ENCODE measurements at places on chromosomes 12 and 14. TPM values are rescaled to one million over a fixed set of nuclear protein-coding genes. Genes with fewer than 3 reads are reported as not detected.
A peak's percentile ranks its signal among the peaks of the same experiment; 100 is the strongest.

- H3K27ac ChIP-seq: no peak overlapping the region
- no peaks in the 10 kb centered on the region for H3K4me1 ChIP-seq
- no peak overlapping the region for H3K4me3 ChIP-seq
Observed at GRCh38 chr12:88753066-88753465, 172.8 kb upstream of the KITLG start.

GRCh38 chr12:67919406-67919805 lies 69.8 kb upstream of the IFNG-AS1 start:
- H3K4me3 ChIP-seq: no peak overlapping the region
- no peaks in the 10 kb centered on the region for H3K27me3 ChIP-seq
- H3K36me3 ChIP-seq: no peaks in the 10 kb centered on the region
- no peaks in the 10 kb centered on the region for H3K4me1 ChIP-seq

DNA sequence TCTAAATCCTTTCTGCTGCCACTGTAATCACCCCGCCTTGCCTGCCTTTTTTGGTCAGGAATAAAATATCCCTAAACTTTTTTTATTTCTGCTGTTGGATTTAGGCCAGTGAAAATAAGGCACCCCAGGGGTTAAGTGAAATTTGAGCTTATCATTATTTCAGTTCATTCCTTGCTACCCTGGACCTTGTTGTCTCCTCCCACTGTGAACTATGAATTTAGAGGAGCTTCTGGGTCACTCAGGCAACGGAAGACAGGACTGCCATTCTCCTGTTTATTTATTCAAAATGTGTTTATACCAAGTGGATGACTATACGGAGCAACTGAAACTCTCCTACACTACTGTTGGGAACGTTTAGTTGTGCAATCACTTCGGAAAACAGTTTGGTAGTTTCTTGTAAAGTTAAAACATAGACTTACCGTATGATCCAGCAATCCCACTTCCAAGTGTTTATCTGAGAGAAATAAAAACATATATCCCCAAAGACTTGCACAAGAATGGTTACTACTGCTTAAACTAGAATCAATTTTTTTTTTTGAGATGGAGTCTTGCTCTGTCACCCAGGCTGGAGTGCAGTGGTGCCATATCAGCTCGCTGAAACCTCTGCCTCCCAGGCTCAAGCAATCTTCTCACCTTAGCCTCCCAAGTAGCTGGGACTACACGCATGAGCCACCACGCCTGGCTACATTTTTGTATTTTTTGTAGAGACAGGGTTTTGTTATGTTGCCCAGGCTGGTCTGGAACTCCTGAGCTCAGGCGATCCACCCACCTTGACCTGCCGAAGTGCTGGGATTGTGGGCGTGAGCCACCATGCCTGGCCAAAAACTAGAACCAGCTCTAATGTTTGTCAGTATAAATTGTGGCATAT lies 2.3 kb upstream of the TRAFD1 start:
- peaks cover 7% of the 10 kb centered on the region for H3K27me3 ChIP-seq
- DNase-seq: no peak
- peaks cover 24% of the 10 kb centered on the region for H3K4me1 ChIP-seq
- no peak overlapping the region for H3K27ac ChIP-seq

GRCh38 chr12:56995201-56995929 lies 11.0 kb downstream of the ZBTB39 start:
- peaks cover 30% of the 10 kb centered on the region for H3K4me1 ChIP-seq
- H3K4me3 ChIP-seq: no peak overlapping the region
- no peak for DNase-seq
- peaks cover 10% of the 10 kb centered on the region for H3K36me3 ChIP-seq
- H3K27ac ChIP-seq: no peak overlapping the region

GRCh38 chr12:6065131-6065862 lies 59.2 kb downstream of the VWF start:
- H3K4me3 ChIP-seq: no peak overlapping the region
- no peak overlapping the region for H3K27ac ChIP-seq
- no peaks in the 10 kb centered on the region for H3K36me3 ChIP-seq
- no peak for DNase-seq
- H3K27me3 ChIP-seq: peaks cover 7% of the 10 kb centered on the region

GRCh38 chr12:40145896-40146295 lies 40.0 kb upstream of the SLC2A13 start:
- H3K27me3 ChIP-seq: peaks cover 14% of the 10 kb centered on the region
- no peak for DNase-seq
- no peaks in the 10 kb centered on the region for H3K4me1 ChIP-seq
- H3K27ac ChIP-seq: no peak overlapping the region
- H3K36me3 ChIP-seq: no peaks in the 10 kb centered on the region
- H3K4me3 ChIP-seq: no peak overlapping the region

- peak; percentile 72 for DNase-seq
- H3K4me3 ChIP-seq: peak overlapping the region; percentile 98
- peaks cover 1% of the 10 kb centered on the region for H3K36me3 ChIP-seq
- peaks cover 26% of the 10 kb centered on the region for H3K4me1 ChIP-seq
Observed at GRCh38 chr14:49768301-49769121, 558 bp downstream of the KLHDC2 start.

ATL1 gene
- 1.5 TPM for total RNA-seq
